ENCODE measurements at places on chromosomes 4 and X. TPM values are rescaled to one million over a fixed set of nuclear protein-coding genes. Genes with fewer than 3 reads are reported as not detected.

Gene IL2RG
- 276 TPM for total RNA-seq

Gene NCAPG
- 0.44 TPM for total RNA-seq

Gene CCDC110
- total RNA-seq, result 1.6 TPM

Gene KLKB1
- total RNA-seq, result 0.73 TPM

Gene GABRG1
- total RNA-seq, result not detected

Gene RAB40AL
- 0.34 TPM for total RNA-seq

Gene YIPF7
- 0.53 TPM for total RNA-seq

Gene FREM3
- not detected for total RNA-seq

Gene LRBA
- 86.7 TPM for total RNA-seq

Gene PLAC8
- total RNA-seq, result 125 TPM

Gene IL21
- not detected for total RNA-seq

Gene MUC7
- not detected for total RNA-seq

Gene ADGRA3
- total RNA-seq, result 0.10 TPM

Gene TREX2
- 3.3 TPM for total RNA-seq

Gene UGT8
- total RNA-seq, result 24.0 TPM

Gene USP38
- 23.9 TPM for total RNA-seq

Gene TSPAN6
- total RNA-seq, result not detected

Gene NR3C2
- total RNA-seq, result 21.3 TPM

Gene PHEX
- total RNA-seq, result 0.56 TPM

Gene AADAT
- total RNA-seq, result not detected

Gene GPR173
- 0.17 TPM for total RNA-seq

Gene ATOH1
- not detected for total RNA-seq

Gene NAA15
- 59.5 TPM for total RNA-seq

Gene PNMA6F
- not detected for total RNA-seq

Gene DMD
- 51.8 TPM for total RNA-seq

Gene BST1
- total RNA-seq, result 0.32 TPM
